Stimulated activated CD4-positive, alpha-beta T cell treated with anti-CD3 and anti-CD28 coated beads, Interleukin-1b, Interleukin-23, amount 100 ng/mL, for 24 hours (primary cell): ENCODE measurements at places on chromosomes 7 and 10.
A peak's percentile ranks its signal among the peaks of the same experiment; 100 is the strongest.

GRCh38 chr10:99279626-99280111 lies 44.0 kb upstream of the HPSE2 start:
- DNase-seq, result no peak

DNA sequence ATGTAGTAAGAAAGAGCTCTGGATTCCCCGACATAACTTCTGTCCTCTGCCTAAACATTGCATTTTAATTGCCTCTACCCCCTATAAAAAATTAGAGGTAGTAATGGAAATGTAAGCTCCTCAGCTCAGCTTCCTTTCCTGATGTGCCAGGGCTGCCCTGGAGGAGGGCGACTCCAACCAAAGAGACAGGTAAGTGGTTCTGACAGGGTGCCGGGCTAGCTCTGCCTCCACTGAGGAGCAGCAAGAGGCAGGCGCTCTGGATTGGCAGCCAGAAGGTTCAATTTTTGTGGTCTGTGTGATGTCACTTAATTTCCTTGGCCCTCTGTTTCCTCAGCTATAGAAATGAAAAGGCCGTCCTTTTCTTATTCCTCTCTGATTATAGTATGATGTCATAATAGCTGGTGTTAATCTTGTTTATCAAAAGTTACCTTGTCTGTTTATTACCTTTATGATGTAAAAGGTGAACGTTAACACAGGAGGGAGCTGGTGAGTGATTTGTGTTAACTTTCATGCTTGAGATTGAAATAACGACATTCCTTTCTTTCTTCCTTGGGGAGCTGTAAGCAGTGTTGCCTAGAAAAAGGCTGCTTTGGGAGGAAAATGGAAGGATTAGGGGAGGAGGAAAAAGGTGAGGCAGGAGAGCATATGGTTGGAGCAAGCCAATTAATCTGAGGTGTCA lies 51.8 kb downstream of the ANLN start:
- DNase-seq, result no peak

- DNase-seq, result no peak
Observed at GRCh38 chr7:5549096-5549763, 125.6 kb upstream of the TNRC18 start.

DNA sequence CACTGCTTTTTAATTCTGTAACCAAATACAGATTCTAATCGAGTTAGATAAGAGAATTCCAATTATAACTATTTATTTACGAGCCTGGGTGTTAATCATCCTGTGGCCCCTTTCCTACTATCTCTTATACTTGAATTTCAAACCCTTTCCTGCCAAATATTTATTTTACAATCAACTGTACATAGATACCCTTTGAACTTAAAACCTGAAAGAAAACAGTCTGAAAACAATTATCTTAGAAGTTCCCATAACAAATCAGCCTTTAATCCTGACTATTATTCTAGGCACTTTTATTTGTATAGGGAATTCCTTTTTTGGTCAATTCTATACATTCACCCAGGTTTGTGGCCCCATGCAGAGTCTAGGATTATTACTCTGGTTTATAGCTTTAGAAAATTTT lies 10.6 kb upstream of the GPR37 start:
- DNase-seq, result no peak

- peak; percentile 33 for DNase-seq
Observed at GRCh38 chr7:101743241-101743994, 74.0 kb upstream of the CUX1 start.

DNA sequence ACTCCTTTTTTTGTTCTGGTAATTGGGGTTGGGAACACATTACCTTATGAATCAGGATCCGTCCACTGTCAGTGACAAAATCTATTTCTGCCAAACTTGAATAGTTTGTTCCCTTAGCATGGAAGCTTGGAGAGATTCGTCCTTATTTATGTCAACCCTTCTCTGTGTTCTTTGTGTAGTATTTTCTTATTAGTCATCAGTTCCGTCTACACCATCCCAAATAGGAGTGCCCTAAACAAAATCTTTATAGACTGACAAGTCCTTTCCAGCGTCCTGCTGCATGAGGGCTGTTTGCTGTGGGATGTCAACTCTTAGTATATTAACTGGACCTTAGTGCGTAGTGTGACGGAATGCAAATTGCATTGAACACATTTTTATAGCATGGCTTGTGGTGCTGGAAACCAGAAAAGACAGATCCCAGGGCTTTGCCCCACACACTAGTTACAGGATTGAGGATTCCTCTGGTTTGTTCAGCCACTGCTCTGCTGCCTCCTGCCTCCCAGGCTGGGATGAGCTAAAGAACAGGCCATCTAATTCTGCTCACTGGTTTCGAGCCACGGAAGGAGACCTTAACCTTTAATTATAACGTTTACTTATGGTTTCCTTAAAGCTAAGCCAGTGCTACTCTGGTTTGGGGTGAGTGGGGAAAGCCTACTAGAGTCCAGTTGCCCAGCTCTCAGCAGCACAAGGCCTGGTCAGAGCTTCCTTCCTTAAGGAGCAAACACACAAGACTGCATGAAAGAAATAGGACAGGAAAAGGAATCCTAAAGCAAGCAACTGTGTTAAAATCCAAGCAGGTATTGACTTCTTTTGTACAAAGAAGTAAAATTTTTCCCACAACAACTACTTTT lies 194.4 kb downstream of the CCSER2 start:
- DNase-seq, result no peak

DNA sequence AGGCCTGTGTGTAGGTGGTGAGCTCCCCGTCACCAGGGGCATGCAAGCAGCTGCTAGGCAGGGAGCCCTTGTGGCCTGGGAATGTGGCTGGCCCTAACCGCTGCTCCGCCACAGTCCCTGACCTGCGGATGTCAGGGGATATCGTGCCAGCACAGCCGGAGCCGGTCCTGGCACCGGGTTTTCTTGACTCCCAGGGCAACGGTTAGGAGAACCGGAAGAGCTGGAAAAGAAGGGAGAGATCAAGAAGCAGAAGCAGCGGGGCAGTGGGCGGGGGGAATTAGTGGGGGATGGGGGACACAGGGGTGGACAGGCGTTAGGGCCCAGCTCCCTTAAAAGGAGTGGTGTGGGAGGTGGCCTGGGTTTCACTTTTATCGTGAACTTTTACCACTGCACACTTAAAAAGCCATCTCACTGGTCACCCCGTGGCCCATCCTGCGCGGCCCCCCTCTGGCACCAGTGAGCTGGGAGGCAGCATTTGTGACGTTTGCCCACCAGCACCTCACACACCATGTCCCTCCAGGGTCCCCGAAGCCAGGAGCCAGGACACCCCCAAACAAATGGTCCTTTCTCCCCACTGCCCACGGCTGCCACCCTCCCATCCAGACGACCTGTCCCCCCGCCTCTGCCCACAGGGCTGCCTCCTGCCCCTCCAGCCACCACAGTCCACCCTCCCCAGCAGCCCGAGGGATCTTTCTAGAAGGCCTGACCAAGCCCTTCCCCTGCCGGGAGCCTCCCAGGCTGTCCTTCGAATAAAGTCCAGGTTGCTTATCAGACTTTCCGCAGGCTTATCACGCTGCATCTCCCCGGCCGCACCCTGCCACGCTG lies 1.8 kb upstream of the MICALL2 start:
- DNase-seq, result no peak

DNA sequence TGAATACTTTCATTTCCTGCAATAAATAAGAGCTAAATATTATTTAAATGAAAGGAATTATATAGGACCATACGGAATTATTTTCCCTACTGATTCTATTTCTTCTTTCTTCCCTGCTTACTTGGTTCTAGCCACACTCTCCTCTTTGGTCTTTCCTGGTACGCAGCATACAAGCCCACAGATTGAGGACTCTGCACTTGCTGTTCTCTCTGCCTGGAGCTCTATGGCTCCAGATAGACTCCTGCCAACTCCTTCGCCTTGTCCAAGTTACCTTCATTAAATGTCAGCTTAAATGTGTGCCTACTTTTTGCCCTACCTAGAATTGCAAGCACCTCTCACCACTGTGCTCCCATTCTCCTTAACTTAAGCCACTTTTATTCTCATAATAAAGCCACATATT lies 203.4 kb downstream of the MDFIC start:
- no peak for DNase-seq

GRCh38 chr10:29317423-29318021 lies 28.7 kb downstream of the LYZL1 start:
- no peak for DNase-seq

DNA sequence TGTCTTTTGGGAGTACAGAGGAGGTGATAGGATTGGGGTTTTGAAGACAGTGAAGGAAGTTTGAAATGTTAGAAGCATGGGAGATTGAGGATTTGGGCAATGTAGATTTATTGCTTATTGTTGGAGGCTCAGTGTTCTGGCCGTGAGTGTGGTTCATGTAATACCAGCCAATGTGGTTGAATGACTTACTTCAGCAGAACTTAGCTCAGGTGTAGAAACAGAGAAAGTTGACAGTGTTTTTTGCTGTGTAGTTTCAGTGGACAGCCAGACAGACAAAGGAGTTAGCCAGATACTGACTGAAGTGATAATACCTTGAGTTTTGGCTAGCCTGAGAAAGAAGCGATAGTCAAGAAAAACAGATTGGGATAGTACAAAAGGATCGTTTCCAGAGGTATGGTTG lies 88.5 kb downstream of the AHCYL2 start:
- DNase-seq, result no peak

DNA sequence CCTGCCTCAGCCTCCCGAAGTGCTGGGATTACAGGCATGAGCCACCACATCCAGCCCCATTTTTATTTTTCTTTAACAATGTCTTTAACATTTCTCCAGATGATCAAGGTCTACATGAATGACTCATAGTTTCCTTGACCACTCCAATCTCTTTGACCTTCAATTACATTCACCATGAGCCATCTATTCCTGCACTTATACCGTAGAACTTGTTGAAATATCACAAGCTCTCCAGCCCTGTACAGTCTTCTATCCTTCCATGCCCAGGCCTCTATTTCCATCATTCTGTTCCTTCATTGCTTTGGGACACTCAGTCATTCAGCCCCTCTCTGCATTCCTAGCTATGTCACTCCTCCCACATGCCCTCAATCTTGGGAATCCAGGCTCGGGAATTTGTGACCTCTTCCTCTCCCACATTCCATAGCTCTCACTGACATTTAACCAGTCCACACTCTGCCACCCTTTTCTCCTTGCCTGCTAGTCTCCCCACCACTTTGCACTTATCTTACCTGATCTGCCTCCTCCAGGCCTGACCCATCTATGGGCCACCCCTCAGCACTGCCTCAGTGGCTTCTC lies 151.8 kb upstream of the STK17A start:
- DNase-seq, result no peak

DNA sequence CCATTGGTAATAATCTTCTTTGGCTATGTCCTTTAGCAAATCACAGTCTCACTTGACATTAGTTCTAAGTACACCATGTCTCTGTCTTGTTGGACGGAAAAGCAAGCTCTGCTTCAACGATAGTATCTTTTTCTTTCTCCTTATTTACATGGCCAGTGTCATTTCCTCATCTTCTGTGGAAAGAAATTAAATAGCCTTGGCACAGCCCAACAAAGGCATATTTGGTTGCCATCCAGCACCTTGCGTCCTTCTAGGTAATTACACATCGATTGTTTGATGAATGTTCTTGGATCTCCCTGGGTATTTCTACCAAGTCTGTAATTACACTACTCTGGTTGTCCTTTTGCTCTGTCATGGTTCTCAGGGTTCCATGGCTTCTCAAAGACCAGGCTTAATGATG lies 183.1 kb downstream of the CHN2 start:
- DNase-seq, result no peak

DNA sequence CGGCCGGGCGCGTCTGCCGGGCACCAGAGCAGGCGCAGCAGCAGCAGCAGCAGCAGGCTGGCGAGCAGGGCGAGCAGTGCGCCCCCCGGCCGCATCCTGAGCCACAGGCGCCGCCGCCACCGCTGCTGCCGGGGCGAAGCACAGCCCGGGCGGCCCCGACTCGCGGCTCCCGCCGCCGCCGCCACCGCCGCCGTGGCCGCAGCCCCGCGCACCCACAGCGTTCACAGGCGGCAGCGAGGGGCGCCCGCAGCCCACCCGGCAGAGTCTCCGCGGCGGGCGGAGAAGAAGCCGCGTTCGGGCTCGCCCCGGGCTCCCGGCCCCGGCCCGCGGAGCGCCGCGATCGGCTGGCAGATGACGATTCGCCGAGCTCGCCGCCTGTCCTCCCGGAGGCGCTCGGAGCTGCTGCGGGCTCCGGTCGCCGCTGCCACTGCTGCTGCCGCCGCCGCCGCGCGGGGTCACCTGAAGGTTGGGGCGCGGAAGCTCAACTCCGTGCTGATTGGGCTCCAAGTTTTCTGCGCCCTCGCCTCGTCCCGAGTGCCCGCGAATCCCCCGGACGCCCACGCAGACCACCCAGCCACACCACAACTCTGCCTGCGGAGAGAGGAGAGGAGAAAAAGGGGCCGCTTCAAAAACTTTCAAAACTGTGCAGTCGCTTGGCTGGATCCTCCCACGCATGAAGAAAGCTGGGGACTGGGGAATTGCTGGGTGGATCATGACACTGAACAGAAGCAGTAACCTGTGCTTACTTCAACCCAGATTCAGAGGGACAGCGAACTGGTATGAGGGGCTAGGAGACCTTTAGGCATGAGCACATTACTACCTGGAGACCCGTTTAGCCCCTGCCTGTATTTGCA lies at the start of gene ST8SIA6:
TSS of gene ST8SIA6 (minus strand) at position 435 of the 854 bp plus-strand sequence. CDS start at position 95, 340 bp downstream.
- DNase-seq, result peak; percentile 9

DNA sequence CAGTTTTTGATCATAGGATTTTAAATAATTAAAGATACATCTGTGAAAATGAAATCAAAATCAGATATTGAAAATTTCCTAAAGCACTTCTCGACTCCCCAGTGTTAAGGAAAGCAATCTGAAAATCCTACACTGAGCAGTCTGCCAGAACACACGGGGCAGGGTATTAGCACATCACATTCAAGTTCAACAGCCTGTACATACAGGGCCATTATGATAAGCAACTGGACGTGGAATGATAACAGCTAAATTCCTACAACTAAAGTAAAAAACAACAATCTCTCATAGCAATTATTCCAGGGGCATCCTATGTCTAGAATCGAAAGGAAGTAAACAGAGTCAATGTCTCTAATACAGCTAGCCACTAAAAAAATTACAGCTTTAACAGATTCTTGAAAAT lies 31.7 kb downstream of the TRDMT1 start:
- DNase-seq, result no peak

GRCh38 chr7:47046949-47047348 lies 535.0 kb downstream of the TNS3 start:
- no peak for DNase-seq

GRCh38 chr10:86851328-86852207 lies 95.1 kb downstream of the BMPR1A start:
- no peak for DNase-seq

DNA sequence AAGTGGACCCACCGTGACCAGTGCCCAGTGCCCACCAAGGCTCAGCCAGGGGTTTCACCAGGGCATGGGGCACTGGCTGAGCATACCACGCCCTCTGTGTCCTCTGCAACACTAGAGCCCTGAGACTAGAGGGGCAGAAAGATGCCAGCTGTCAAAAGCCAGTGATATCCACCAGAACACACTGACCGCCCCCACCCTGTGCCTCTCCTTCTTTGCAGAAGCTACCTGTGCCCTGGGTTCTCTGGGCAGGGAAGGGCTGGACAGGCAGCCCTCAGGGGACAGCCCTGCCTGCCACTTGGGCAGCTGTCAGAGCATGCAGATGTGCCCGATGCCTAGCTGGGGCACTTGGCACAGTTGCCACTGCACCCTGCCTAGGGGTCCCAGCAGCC lies 494 bp downstream of the VSIR start:
- DNase-seq, result no peak

- DNase-seq, result no peak
Observed at GRCh38 chr7:91344911-91345310, 80.7 kb downstream of the FZD1 start.

- DNase-seq, result no peak
Observed at GRCh38 chr7:77383333-77383740, 32.8 kb downstream of the GSAP start.

- DNase-seq, result no peak
Observed at GRCh38 chr7:15577600-15577999, 15.8 kb upstream of the AGMO start.
